ENCODE measurements at places on chromosomes 7 and 10.

GRCh38 chr10:90560331-90560730, 297.5 kb downstream of the HTR7 start:
- DNase-seq = no peak

- no peak for DNase-seq
Measured at GRCh38 chr10:29734962-29735627, 100.3 kb upstream of the SVIL start.

DNA sequence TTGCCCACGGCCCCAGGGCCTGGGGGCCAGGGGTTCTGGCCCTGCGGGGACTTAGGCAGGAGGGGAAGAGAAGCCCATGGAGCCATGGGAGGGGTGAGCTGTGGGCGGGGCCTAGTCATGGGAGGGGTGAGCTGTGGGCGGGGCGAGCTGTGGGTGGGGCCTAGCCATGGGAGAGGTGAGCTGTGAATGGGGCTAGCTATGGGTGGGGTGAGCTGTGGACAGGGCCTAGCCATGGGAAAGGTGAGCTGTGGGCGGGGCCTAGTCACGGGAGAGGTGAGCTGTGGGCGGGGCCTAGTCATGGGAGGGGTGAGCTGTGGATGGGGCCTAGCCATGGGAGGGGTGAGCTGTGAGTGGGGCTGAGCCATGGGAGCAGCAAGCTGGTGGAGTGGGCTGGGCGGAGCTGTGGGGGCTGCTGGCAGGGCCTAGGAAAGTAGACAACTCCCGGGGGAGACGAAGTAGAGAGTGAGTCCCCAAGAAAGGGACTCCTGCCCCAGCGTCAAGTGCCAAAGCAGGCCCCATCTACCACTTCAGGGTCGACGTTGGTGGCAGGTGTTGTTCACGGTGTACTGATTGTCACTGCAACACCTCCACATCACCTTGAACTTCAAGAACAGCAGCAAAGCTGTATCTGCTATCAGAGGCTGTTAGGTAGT, 19.2 kb upstream of the TTYH3 start:
- DNase-seq = no peak

DNA sequence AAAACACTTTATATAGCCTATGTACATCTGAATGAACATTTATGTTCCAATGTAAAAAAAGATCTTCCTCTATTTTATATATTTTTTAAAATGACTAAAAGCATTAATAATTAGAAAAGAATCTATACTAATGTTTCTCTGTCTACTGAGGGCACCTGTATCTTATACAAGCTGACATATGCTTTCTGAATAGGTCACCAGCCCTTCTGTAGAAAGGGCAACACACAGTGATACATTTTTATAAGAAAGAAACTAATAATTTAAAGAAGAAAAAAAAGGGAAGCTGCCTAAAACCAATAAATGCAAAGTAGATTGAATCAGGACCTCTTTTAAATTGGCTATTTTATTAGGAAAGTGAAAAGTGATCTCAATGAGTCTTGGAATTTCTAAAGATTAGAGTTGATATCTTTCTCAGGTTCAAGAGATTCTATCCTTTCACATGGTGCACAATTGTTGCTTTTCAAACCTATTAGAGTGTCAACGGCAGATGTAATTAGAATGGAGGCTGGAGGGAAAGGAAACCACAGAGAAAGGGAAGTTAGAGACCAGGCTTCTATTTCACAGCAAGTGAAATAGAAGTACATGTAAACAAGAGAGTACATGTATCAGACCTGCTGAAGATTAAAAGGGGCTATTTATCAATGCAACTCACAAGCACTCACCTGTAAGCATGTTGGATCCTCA, 6.3 kb downstream of the MTPN start:
- no peak for DNase-seq

GRCh38 chr7:27784399-27785053, 44.6 kb downstream of the TAX1BP1 start:
- no peak for DNase-seq

- no peak for DNase-seq
Measured at GRCh38 chr10:693506-693905, 4.0 kb upstream of the DIP2C start.

GRCh38 chr7:98335411-98335977, 54.0 kb downstream of the BRI3 start:
- DNase-seq = no peak

DNA sequence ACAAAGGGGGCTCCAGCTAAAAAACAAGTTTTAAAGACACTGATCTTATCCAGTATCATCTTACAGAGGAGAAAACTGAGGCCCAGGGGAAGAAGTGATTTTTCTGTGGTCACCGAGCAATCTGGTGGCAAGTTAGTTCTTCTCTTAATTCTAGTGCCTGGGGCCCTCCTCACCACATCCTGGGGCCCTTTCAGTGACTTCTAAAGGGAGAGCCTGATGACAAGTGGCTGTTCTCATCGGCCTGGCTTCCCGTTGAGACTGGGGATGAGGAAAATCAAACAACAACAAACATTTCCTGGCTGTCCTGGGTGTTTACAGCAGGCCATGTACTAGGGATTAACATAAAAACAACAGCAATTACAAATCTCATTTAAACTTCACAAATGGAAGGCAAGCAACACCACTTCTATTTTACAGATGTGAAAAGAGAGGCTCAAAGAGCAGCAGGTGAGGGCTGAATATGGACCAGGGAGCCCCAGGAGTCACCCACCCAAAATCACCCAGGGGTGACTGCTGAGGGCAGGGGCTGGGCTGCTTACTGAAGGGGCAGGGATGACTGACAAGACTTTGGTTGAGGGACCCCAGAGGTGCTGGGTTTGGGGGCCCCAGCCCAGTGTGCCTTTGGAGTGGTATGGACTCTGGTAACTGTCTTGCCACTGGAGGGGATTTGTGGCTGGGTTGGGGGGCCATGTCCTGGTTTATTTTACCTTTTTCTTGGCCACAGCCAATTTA, 24.7 kb upstream of the MTPAP start:
- DNase-seq = no peak

- DNase-seq = no peak
Measured at GRCh38 chr10:24428410-24428782, 219.5 kb downstream of the KIAA1217 start.

DNA sequence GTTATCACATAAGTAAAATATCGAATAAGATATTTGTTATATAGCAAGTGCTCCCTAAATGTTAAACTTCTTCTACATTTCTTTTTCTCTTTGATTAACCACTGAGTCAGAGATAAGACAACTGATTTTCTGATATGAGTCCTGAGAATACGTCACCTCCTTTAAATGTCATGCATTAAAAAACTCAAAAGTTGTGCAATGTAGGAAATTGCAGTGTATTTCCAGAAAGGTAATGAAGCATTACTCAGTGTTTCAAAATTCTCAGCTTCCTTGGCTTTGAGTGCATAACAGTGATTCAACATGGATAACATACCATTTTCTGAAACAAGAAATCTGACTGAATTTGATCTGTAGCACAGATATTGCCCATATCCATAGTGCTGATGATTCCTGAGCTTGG, 155.8 kb downstream of the BMPER start:
- DNase-seq = no peak

DNA sequence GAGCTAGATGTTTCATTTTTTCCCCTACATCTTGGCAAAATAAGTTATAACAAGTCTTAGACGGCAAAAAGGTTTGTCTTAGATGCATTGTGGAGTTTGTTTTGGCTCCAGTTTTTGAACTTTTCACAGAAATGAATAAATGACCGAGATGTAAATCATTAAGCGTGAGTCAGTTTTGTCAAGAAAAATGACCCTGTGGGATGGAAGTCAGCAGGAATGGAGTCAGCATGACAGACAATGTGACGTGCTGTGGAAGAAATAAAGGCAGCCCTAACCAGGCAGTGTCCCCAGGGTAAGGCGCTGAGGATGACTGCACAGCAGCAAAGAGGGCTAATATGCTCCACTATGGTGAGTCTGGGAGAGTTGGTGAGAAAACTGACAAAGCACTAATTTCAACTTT, 163.2 kb downstream of the NOC3L start:
- DNase-seq = no peak

DNA sequence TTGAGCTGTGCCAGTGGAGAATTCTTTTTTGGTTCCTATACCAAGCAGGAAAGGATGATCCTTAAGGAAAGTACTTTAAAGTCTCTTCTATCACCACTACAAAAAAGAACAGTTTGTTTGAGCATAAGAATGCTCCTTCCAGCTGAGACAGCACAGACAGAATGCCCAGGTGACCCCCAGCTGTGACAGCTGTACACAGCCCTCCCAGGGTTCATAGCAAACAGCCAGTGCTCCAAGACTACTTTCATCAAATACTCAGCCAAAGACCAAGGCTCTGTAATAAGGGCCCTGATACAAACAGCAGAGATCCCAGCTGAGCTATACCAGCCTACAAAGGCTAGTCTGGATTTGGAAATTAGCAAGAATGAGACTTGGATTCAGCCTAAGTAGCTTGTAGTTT, 65.7 kb downstream of the NXPH1 start:
- DNase-seq = no peak

- DNase-seq = no peak
Measured at GRCh38 chr7:128387216-128388144, 22.3 kb downstream of the IMPDH1 start.

DNA sequence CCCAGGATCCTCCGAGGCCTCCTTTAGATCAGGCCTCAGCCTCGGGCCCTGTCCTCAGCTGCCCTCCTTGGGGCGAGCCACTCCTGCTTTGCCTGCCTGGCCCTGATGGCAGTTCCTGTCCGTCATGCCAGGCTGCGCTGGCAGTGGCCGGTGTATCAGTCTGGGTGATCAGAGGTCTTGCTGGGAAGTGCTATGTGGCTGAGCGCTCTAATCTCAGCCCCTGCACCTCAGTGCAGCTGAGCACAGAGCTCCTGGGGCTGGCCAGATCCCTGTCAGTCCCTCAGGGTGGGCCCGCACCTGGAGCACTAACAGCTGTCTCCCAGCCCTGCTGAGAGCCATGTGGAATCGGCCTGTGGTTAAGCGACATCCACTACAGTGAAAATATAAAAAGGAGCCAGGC, 14.8 kb upstream of the CFAP46 start:
- DNase-seq = no peak

GRCh38 chr7:80775897-80776296, 137.5 kb downstream of the CD36 start:
- DNase-seq = no peak

DNA sequence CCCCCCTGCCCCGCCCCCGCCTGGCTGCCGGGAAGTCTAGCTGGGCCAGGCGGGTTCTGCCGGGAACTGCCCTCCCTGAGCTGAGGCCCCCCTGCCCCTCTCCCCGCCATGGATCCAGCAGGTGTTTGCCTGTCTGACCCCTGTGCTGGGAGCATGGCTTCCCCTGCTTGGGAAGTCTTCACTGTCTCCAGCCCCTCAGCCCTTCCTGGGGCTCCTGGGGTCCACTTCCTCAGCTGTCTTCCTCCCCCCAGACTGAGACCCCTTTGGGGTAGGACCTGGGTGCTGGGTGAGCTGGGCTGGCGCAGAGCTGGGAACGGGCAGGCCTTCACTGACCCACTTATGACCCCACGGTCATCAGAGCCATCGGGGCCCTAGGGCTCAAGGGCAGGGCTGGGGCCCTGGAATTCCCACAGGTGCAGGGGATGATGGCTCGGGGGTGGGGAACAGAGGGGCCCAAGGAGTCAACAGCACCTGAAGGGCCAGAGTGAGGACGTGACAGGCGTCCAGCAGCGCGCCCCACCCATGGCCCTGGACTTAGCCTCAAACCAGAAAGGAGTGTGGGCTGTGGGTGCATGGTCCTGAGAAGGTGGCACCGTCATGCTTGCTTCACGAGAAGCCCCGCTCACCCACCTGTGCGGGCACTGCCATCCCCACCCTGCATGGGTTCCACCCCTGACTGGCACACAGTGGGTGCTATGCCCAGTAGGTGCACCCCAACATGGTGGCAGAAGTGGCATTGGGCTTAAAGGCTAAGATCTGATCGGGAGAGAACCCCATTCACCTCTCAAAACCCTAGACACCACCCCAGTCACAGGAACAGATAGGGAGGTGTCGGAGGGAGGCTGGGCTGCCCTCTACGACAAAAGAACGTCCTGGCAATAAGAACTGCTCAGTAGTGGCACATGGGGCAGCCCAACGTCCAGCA, 16.2 kb upstream of the TNRC18 start:
- no peak for DNase-seq

GRCh38 chr7:94658826-94659225, 2.9 kb upstream of the SGCE start:
- no peak for DNase-seq

- DNase-seq = no peak
Measured at GRCh38 chr10:50593523-50594376, 30.0 kb downstream of the SGMS1 start.

DNA sequence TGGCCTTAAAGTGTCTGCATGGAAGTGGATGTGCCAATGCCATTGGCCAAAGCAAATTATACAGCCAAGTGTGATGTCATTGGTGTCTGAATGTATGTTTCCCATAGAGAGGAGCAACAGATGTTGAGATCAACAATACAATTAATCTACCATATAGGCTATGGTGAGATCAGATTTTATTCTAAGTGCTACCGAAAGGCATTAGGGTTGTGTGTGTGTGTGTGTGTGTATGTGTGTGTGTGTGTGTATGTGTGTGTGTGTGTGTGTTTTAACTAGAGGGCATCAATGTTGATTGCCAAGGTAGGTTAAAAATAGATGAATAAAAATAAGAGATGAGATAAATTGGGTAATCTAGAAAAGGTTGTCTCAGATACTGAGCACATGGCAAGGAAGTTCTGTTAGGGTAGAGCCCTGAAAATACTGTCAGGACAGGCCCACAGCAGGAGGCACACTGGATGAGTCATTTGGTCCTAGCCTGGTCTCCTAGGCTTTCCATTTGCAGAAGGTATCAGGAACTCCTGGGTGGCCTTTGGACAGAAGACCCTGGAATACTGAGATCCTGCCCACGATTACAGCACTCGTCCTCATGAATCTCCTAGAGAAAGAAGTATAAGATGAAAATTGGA, 446.0 kb upstream of the PODXL start:
- no peak for DNase-seq

Data from NCI-H187 (cell line).